A549 treated with Mapracorat at 1 μM for 4 hours (cell line): ENCODE measurements at places on chromosomes 2 and 18. TPM values are rescaled to one million over a fixed set of nuclear protein-coding genes. Genes with fewer than 3 reads are reported as not detected.

Gene WDCP
- 11.7 to 14.3 TPM (median 12.9 TPM) in 5 replicates for total RNA-seq

Gene MC2R
- total RNA-seq, result not detected in 5 replicates

Gene CTAGE1
- total RNA-seq, result not detected in 5 replicates

Gene EFR3B
- total RNA-seq, result 10.0 to 10.5 TPM (median 10.3 TPM) in 5 replicates

Gene CTLA4
- not detected in 5 replicates for total RNA-seq

Gene AGXT
- not detected in 5 replicates for total RNA-seq
